Stimulated activated CD8-positive, alpha-beta memory T cell treated with anti-CD3 and anti-CD28 coated beads, Interleukin-4, amount 100 ng/mL, for 1 hour (primary cell): ENCODE measurements at places on chromosomes 6 and 20.

DNA sequence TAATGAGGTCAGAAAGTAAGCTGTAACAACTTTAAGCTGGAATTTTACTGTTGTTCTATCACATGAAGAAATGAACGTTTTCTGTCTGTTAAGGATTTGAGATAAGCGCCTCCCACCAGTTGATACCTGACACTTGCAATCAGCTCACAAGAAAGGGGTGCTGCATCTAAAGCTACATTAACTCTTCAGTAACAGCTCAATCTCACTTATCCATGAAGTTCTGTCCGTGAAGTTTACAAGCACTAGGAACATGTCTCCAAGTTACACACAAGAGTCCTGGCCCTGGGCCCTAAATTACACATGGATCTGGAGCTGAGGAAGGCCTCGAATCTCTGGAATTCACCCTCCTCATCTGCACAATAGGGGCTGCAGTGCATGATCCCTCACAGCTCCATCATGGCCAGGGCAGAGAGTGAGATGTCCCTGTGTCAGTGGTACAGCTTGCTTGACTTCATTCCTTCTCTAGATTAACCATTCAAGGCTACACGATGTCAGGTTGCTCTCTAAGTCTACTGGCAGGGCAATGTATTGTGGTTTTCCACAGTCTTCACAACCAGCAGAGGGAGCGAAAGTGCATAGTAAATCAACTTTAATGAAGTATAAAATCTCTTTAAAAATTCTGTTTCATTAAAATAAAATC is 182.4 kb upstream of the MCHR2 start:
- DNase-seq, result no peak

DNA sequence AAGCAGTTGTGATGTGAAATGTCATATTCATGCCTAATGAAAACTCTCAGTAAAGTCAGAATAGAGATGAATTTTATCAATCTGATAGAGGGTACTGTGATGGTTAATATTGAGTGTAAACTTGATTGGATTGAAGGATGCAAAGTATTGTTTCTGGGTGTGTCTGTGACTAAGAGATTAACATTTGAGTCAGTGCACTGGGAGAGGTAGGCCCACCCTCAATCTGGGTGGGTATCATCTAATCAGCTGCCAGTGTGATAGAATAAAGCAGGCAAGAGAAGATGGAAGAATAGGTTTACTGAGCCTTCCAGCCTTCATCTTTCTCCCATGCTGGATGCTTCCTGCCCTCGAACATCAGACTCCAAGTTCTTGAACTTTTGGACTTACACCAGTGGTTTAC is 124.3 kb downstream of the CENPW start:
- no peak for DNase-seq

DNA sequence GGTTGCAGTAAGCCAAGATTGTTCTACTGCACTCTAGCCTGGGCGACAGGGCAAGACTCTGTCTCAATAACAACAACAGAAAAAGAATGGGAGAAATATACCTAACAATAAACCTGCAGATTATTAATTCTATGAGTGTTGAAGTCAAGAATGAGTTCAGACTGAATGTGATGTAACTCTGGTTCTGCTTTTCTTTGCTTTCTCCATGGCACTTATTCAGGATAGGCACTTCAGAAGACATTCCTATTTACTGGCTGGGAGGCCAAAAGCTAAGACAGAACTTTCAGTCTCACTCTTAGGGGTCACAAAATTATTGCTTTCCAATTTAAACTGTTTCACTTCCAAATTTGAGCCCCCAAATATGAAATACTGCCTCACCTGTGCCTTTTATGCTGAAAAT is 15.7 kb upstream of the PRIM2 start:
- DNase-seq, result no peak

GRCh38 chr20:16124911-16125776 is 448.1 kb downstream of the KIF16B start:
- no peak for DNase-seq

DNA sequence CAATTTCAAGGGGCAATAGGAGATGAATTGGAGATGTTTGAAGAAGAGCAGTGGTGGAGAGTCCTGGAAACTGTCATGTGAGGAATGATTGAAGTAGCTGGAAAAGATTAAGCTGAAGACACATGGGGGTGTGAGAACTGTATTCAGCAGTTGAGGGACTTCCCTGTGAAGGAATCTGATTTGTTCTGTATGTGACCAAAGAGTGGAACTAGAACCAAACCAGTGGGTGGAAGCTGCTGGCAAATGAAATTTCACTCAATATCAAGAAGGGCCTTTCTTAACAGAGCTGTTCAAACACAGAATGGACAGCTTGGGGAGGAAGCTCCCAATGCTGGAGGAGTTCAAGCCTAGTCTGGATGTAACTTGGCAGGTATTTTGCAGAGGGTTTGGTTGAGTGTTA is 21.3 kb downstream of the SEC23B start:
- no peak for DNase-seq

- no peak for DNase-seq
Measured at GRCh38 chr6:51578362-51578761, 509.1 kb downstream of the PKHD1 start.

GRCh38 chr6:79468587-79468986 is 68.6 kb downstream of the LCA5 start:
- DNase-seq, result no peak

- no peak for DNase-seq
Measured at GRCh38 chr20:61112515-61112914, 139.5 kb upstream of the CDH4 start.

- DNase-seq, result no peak
Measured at GRCh38 chr6:135141728-135142127, 39.4 kb upstream of the MYB start.

DNA sequence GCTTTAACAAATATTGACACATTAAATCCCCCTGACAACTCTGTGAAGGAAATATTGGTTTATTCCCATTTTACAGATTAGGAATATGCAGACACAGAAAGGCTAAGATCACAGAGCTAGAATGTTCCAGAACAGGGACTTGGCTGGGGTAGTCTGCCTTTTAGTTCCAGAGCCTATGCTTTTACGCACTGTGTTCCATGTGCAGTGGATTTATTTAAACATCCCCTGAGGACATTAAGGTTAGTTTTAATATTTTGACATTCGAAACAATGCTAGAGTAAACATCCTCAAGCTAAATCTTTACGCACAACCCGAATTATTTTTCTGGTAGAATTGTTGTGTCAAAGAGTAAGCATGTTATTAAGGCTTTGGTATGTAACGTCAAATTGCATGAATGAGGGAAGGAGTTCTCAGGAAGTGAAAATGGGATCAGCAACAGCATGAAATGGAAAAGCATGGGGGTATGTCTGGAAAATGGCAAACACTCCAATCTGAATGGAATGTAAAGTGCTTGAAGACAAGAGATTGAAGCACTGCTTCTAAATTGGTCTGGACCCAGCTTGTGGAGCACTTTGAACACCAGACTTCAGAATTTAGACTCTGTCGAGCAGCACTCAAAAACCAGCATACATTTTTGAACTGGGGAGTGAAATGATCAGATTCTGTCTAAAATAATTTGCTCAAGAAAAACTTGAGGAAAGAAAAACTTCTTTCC is 429.9 kb downstream of the CD83 start:
- DNase-seq, result no peak

DNA sequence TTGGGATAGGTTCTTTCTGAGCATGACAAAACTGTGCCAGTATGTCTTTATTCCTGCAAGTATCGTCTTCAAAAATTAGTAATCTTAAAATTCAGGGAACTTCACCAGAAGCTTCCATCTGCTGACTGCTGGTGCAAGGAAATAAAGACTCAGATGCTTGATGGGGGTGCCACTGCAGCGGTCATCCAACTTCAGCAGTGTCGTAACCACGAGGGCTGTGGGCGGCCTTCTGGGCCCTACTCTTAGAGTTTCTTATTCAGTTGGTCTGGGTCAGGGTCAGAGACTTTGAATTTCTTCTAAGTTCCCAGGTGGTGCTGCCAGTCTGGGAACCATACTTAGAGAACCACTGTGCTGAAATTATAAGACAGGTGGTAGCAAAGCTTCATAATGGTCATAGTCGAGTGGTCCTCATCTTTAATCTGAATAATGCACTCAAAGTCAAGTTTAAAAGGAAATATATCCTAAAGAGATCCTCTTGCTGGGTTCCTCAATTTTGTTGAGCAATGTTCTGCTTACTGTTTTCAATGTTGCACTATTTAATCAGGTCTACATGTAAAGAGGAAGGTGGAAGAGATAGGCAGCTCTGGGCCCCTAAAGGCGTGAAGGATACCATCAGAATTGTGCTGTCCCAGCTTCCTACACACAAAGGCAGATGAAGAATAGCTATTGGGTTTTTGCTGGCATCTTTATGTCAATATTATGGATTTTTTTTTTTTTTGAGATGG is 165.4 kb upstream of the GMDS start:
- DNase-seq, result no peak

- DNase-seq, result no peak
Measured at GRCh38 chr6:13425943-13426931, 61.2 kb downstream of the GFOD1 start.

DNA sequence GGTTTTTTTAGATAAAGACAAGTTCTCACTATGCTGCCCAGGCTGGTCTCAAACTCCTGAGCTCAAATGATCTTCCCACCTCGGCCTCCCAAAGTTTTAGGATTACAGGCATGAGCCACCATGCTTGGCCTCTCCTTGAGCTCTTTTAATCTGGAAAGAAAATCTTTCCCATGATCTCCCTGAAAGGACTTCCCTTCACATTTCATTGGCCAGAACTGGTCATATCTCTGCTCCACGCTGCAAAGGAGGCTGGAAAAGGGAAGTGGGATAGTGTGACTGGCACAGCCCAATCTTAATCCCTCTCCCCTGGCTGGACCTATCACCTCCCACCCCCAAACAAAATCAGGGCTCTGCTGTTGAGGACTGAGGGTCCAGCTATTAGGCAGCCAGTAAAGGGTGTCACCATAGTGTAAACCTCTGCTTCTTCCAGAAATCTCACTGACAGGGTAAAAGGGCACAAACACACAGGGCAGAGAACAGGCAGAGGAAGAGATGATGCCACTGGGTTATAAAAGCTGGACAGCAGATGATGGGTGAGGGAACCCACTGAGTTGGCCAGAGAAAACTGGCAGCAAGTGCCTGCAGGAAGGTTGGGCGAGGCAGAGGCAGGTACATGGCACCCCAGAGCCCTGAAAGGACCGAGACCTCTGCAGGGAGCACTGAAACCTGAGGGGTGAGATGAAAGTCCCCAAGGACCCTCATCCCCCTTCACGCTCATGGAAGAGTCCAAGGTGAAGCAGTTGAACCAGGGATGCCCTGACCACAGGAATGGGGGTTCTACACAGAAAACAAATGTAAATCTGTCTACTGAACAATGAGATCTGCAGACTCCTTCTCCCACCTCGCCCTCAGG is 83.1 kb upstream of the PTPN1 start:
- no peak for DNase-seq

DNA sequence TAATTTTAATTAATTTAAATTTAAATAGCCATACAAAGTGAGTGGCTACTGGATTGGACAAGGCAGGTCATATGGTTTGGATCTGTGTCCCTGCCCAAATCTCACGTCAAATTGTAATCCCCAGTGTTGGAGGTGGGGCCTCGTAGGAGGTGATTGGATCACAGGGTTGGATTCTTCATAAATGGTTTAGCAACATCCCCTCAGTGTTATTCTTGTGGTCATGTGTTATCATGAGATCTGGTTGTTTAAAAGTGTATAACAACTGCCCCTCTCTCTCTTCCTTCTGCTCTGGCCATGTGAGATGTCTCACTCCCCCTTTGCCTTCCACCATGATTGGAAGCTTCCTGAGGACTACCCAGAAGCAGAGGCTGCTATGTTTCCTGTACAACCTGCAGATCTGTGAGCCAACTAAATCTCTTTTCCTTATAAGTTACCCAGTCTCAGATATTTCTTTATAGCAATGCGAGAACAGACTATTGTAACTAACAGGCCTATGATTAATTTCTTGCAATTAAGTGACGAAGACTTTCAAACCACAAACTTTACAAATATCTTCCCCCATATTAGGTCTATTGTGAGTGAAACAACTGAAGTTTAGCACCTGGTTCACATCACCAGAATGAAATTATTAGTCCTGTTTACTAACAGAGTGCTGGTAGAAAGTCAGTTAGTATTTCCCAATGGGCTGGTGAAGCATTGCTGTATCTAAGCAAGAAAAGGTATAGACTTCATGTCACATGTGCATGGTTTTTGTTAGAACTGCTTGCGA is 60.0 kb upstream of the TNFAIP3 start:
- no peak for DNase-seq

- DNase-seq, result no peak
Measured at GRCh38 chr20:61514805-61515505, 262.9 kb downstream of the CDH4 start.

GRCh38 chr20:60863548-60863947 is 388.5 kb upstream of the CDH4 start:
- DNase-seq, result no peak

DNA sequence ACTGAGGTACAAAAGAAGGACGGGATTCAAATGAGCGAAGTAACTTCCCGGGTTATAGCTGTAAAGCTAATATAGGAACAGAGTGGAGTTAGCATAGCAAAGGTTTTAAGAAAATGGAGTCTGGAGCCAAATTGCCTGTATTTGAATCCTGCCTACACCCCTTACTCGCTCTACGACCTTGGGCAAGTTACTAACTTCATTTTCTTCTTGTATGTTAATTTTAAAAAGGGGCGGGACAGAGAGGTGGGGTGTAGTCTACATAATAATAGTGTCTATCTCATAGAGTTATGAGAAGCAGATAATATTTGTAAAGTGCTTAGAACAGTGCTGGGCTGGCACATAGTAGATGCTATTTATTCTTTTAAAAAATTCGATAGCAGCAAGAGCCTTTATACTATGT is 705 bp downstream of the ZSCAN23 start:
- no peak for DNase-seq
